Activated CD4-positive, alpha-beta T cell treated with anti-CD3 and anti-CD28 coated beads for 1 hour (primary cell): ENCODE measurements at places on chromosomes 6 and 20.

GRCh38 chr6:2854396-2854982 lies 12.8 kb upstream of the SERPINB1 start:
- DNase-seq, result no peak

- DNase-seq, result no peak
Measured at GRCh38 chr6:45169815-45170214, 158.3 kb upstream of the RUNX2 start.

DNA sequence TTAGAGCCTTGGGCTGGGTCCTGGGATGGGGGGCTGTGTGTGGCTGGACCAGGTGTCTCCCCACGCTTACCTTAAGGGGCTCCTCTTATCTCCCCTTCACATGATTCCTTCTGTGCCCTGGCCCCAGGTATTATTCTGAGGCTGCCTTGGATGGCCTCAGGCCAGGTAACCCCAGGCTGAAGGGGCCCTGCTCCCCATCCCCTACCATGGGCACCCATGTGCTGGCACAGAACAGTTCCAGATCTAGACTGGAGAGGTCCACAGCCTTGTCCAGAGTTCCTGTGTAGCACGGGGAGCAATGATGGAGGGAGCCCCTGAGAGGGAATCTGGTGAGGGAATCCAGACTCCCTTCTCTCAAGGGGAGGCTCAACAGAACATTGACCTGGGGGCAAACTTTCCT lies 32.1 kb downstream of the MOCS1 start:
- no peak for DNase-seq

DNA sequence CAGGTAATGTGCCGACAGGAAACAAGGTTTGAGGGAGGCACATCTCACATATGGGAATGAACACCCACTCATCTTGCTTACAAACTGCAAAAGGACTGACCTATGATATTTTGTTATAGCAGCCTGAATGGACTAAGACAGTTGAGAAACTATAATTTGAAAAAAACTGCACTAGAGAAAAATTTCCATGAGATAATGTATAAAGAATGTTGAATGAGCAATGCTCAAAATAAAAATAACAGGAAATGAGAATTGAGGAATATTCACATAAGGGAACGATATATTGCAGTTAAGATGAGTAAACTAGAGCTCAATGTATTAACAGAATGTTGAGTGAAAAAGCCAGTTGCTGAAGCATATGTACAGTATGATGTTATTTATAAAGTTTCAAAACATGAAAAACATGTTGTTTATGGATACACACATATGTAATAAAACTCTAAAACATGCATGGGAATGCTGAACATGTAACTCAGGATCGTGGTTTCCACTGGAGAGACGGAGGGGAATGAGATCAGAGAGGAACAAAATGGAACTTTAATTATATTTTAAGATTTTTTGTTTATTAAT lies 6.3 kb upstream of the TBC1D22B start:
- DNase-seq, result no peak

DNA sequence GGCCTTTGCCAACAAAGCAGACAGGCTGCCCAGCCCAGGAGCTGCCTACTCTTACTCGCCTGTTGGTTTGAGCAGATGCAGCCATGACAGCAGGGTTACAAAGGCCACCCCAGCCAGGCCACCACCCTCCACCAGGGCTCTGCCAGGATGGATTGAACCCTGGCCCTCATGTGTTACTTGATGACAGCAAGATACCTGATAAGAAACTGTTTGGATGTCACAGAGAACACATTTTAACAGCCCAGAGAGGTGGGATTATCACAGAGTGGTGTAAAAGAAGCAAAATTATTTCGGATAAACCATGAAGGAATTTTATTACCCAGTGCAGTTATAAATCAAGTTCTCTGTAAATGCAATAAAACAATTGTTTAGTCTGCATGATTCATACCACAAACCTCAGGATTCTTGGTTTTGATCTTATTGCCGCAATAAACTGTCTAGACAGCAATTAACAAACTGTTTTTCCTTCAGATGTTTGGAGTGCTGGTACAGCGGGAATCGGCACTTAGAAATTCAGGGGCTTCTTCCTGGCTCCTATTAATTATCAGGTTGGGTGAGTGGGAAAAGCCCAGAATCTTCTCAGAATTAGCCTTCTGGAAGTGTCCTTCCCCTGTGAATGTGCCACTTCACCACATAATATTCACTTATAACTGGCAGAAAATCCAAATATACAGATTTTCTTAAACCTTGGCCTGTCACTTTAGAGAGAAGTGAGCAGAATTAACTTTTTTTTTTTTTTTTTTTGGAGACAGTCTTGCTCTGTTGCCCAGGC lies 58.0 kb upstream of the SALL4 start:
- no peak for DNase-seq

DNA sequence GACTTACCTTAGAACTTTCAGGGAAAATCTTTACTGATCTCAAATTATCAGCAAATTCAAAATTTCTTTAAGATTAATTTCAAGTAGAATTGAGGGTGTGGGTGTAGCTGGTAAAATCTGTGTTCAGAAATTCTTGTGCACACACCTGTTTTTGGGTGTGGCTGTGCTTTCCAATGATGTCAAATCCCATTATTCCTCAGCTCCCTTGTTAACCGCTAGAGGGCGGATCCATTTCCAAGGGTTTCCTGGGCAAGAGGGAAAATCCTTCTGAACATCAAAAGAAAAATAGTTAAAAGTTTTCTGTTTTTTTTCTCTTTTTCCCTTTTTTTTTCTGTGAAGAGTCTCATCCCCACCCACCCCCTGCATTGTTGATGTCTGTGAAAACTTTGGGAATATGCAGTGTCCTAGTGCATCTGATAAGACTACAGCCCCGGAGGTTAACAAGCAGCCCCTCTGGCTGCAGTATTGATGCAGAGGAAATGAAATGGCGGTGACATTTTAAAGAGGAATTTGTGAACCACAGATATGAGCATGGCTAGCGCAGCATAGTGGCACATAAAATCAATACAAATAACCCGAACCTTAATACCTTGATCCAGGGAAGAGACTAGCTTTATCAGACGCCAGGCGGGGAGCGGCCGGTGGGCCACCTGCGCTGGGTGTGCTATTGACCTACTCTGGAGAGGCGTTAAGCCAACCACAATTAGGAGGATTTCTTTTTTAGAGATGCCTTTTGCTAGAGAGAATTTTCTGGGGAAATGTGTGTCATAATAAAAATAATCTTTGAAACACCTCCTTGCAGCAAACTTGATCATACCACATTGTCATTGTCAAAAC lies 130.9 kb downstream of the FOXA2 start:
- no peak for DNase-seq

- no peak for DNase-seq
Measured at GRCh38 chr6:35594503-35595186, 81.9 kb upstream of the TULP1 start.

GRCh38 chr6:99349171-99350141 lies at the start of gene FAXC:
Gene FAXC, minus strand, starts transcription at chr6:99349674. Its CDS starts 302 bp downstream, at chr6:99349372.
- DNase-seq, result no peak

- DNase-seq, result no peak
Measured at GRCh38 chr6:156582509-156582992, 194.6 kb upstream of the ARID1B start.

DNA sequence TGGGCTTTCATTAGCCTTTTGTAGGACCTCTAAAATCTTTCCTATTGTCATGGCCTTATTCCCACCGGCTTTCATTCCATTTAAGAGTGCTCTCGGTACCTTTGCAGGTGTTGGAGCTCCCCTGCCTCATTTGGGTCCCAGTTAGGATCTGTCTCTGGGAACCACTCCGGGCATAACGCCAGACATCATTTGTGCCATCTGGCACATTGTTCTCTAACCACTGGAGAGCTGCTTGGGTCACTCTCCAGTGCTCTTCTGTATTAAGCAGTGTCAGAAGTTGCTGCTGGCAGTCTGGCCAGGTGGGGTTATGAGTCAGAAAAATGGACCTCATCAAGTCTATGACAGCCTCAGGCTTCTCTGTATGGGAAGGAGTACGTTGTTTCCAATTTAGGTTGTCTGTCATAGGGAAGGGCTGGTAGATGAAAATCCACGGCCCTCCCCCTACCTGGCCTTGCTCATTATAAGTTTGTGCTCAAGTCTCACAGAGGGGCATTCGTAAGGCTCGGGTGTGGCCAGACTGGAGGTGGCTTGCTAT lies 62.9 kb upstream of the MOCS1 start:
- DNase-seq, result no peak

DNA sequence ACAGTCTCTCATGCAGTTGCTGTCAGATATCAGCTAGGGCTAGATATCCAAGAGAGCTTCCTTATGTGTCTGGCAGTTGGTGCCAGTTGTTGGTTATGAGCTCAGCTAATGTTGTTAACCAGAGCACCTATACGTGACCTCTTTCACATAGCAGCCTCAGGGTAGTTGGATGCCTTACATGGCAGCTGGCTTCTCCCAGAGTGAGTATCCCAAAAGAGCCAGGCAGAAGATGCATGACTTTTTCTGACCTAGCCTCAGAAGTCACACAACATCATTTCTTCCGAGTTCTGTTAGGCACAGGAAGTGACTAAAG lies 175.7 kb downstream of the VEGFA start:
- no peak for DNase-seq

- DNase-seq, result no peak
Measured at GRCh38 chr6:15392182-15392581, 146.3 kb downstream of the JARID2 start.

- no peak for DNase-seq
Measured at GRCh38 chr20:46359233-46359751, 47.1 kb downstream of the ELMO2 start.

DNA sequence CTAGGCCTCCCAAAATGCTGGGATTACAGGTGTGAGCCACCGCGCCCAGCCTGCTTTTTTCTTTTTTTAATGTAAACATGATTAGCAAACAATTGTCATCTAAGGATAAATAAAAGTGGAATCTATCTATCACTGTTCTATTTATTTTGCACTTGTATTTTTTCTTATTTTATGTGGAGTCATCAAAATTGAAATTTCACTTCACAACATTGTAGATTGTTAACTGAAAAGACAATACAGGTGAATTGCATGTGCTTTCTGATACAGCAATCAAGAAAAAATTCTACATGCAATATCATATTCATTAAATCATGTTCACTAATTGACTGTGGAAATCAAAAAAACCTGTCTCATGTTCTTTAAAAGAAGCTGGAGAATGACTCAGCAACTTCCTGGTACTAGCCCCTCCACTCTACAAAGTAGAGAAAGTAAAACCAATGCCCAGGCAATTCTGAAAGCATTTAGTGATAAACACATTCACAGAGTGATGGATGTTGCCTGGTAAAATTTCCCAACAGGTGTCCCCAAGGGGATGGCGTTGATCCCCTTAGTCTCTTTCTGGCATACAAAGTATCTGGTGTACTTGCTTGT lies 10.7 kb upstream of the RFX6 start:
- no peak for DNase-seq

- no peak for DNase-seq
Measured at GRCh38 chr20:63555661-63556381, 1.9 kb downstream of the FNDC11 start.
